ENCODE measurements at places on chromosomes 6 and 20.

DNA sequence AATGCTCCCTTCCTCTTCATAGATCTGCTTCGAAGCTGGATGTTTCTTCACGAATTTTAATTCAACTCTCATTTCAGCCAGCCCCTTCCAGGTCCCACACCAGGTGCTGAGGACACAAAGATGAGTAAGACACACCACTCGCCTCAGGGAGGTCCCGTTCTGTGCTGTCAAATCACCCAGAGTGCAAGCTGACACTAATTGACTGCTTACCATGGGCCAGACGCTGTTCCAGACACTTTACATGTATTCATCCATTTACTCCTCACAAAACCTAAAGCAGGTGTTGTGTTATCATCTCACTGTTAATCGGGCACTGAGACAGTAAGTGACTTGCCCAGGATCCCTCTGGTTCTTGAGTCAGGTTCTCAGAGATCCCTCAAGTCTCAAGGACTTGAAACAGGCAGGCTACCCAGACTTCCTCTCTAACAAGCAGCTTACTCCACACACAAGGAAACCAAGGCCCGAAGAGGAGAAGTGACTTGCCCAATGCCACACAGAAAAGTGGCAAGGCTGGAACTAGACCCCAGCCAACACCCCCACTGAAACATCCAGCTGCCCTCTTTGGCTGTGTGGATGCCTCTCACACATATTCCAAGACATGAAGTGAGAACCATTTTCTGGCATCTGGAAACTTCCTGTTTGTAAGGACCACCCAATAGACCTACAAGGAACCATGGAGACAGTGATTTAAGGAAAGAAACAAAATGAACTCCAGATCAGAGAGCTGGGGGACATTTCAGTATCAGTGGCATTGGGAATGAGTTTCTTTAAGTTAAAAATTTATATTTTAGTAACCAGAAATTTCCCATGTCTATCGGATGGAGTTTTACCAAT, 174.5 kb downstream of the CDC5L start:
- DNase-seq, result no peak

DNA sequence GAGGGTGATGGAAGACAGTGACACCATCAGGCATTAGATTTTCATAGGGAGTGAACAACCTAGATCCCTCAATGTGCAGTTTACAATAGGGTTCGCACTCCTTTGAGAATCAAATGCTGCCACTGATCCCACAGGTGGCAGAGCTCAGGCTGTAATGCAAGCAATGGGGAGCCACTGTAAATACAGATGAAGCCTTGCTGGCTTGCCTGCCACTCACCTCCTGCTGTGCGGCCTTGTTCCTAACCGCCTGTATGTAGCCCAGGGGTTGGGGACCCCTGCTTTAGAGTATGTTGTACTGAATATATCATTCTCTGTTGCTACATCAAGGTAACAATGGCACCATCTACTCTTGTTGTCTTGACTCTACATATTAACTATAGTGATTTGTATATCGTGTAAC, 37.1 kb downstream of the TPD52L1 start:
- DNase-seq, result no peak

DNA sequence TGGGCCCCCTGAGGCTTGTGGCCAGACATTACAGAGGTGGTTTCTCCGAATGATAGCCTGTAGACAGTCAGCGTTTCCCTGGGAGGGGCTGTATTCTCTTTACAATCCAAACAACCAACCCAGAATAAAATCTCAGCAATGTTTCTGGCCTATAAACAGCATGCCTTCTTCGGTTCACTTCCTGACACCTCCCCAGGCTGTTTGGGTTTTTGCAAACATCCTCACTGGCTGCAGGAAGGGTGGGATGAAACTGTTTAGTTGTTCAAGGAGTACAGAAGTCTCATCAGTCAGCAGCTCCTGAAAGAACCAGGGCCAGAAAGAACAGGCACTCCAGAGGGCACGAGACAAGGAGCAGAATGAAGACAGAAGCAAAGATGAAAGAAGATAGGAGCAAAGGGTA, 350.0 kb downstream of the QKI start:
- DNase-seq, result no peak

GRCh38 chr6:6582131-6582530, 6.4 kb upstream of the LY86 start:
- no peak for DNase-seq

Data from fibroblast of skin of left biceps (primary cell).